ENCODE measurements at places on chromosomes 4 and X.

DNA sequence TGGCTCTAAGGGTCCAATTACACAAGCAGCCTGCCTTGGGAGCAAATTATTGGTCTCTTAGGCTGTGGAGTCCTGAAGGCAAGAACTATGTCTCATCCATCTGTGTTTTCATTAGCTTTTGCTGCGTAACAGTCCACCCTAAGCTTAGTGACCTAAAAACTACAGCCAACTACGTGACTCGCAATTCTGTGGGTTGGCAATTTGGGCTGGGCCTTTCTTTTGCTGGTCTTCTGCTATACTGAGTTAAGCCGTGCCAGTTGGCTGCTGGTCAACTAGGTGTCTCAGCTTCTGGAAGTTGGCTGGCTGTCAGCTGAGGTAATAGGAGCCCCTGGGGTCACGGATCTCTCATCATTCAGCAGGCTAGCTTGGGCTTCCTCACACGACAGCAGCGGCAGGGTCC lies 205.6 kb upstream of the S100G start:
- DNase-seq = peak; percentile 21

- DNase-seq = no peak
Observed at GRCh38 chrX:130468395-130468923, 66.7 kb downstream of the RBMX2 start.

- DNase-seq = no peak
Observed at GRCh38 chr4:8904666-8905065, 33.0 kb upstream of the HMX1 start.

GRCh38 chr4:146674829-146675570 lies 36.3 kb downstream of the POU4F2 start:
- peak; percentile 8 for DNase-seq

DNA sequence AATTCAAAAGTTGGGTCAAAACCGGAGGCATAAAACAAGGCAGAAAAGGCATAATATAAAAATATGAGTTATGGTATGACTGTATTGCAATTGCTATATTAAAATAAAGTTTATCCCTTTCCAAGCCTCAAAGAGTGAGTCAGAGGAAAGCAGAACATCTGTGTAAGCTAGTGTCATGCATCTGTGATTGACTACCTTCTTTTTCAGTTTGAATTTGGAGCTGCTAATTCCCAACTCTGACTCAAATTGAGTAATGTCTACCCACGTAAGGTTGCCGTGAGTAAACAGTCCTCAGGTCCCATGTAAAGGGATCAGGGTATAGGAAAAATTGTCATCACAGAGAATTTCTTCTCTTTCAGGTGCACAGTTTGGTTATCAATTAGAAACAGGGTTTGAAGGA lies 6.5 kb upstream of the SLITRK4 start:
- DNase-seq = peak; percentile 19

DNA sequence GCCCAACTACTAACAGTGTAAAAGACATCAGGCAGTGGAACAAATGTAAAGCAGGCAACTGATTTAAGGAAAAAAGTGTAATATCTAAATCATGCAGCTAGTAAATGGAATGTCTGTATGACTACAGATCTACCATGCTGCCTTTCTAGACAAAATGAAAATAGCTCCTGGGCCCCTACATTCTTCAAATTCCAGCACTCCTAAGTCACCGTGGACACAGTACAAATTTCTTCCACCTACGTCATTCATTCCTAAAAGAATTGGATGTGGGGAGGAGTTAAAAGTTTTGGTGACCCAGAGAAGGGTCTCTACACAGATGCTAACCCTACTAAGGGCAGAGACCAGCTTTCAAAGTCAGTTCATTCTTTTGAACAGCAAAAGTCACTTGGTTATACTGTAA lies 137.2 kb upstream of the ARHGEF9 start:
- DNase-seq = peak; percentile 77

DNA sequence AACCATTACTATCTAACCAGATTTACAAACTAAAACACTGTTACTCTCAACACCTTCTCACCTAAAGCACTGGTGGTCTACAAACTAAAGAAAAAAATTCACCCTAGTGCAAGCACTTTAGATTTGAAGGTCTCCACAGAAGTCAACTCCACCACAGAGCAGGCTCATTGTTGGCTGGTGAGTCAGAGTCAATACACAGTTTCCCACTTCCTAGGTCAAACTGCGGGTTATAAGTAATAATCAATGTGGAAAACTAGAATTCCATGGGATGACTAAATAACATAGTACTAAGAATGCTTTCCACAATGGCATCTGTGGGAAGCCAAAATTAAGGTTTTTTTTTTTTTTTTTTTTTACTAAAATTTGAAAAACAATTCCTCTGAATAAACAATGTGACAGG lies 191.8 kb downstream of the PDGFC start:
- DNase-seq = peak; percentile 97

DNA sequence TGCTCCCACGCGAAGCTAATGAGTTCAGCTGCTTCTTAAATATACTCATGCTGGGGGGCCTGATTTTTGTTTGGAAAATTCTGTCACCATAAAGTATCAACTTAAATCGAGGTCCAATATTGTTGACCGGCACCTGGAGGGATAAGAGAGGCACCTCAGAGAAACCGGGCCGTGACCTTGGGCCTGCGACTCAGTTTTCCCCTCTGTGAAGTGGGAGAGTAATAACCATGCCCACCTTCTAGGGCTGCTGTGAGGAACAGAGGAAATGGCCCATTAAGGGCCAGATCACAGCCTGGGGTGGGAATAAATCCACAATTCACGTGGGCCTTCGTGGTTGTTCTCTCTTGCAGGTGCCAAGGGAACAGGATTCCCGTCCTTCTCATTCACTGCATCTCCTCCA lies 39.4 kb downstream of the ZBTB49 start:
- no peak for DNase-seq

GRCh38 chrX:48540480-48540879 lies 966 bp downstream of the TBC1D25 start:
- no peak for DNase-seq

DNA sequence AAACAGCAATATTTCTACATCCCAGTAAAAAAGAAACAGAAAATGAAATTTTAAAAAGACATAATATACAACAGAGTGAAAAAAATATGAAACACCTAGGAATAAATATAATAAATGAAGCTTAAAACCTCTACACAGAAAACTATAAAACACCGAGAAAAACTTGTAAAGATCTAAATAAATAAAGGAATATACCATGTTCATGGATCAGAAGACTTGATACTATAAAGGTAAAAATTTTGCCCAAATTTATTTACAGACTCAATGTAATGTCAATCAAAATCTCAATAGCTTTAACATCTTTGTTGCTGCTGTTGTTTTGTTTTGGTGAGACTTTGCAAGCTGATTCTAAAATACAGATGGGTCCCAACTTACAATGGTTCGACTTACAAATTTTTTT lies 5.7 kb downstream of the TBC1D9 start:
- DNase-seq = no peak

DNA sequence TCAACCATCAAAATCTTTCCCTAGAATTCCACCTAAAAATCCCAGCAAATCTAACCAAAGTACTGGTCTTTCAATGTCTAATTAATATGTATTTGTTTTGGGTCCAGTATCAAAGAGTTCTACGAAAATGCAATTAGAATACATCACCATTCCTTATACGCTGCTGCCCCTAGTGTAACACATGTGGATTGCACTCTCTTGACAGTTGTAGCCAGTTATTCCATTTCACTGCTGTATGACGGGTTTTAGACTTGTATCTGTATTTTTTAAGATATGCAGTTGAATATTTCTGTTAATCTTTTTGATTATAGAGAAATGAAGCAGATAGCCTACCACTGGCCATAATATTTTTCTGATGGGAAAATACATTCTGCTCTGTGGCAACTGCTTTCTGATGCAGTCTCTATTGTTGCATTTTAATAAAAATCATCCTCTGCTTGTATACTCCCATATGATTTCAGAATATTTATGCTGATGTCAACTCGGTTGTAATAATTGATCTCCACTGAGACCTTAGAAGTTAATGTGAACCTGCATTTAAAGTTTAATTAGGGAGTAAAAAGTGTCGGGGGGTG lies 17.1 kb upstream of the PAGE2B start:
- DNase-seq = peak; percentile 34

- DNase-seq = no peak
Observed at GRCh38 chrX:110172215-110172614, 145.7 kb downstream of the AMMECR1 start.

DNA sequence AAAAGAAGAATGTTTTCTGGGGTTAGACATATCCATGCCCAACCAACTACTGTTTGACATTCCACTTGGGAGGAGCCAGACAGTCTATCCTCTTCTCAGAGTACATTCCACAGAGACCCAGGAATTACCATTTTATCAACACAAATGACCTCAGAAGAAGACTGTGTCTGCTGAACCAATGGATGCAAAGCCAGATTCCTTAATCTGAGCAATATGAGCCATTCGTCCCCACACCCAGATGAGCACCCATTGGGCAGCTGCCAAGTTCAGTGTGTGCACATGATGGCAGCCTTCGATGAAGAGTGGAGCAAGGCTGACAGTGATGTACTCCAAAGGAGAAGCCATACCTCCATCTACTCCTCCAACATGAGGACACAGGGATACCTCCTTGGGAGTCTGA lies 111.3 kb downstream of the ZNF674 start:
- DNase-seq = no peak

DNA sequence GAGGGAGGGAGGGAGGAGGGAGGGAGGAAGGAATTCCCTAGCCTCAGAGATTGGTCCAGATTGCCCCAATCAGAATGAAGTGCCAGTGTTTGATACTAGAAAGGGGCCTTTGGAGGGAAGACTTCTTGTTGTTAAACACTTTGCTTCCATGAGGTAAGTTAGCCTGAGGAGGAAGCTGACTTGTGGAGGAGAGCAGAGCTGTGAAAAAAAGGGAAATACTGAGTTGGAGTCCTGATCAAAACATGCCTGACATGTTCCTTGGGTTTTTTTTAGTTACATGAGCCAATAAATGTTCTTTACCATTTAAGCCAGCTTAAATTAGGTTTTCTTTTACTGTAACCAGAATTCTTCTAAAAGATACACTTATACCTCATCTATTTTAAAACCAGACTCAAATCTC lies 57.6 kb downstream of the GSX2 start:
- no peak for DNase-seq

DNA sequence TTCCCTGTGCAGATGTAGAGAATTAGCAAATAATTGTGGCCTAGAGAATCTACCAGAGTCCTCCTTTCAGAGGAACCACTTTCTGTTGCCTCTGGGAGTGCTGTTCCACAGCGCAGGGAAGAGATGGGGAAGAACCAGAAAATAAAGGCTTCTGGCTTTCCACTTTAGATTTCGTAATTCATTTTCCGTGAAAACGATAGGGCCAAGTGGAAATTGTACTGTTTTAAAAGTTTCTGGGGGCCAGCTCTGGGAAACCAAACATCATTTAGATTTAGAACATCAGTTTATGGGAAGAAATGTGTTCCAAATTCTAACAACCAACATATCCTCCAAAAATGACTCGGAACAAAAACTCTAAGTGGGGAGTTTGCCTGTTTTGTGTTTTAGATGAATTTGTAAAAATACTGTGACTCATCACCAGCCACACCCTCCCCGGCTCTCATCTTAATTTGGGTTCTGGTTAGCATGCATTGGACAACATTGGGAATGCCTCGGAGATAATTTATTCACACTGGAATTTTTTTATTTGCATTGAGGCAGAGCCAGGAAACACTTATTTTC lies 65.2 kb upstream of the LNX1 start:
- peak; percentile 44 for DNase-seq

- DNase-seq = no peak
Observed at GRCh38 chr4:20787940-20788665, 87.8 kb downstream of the PACRGL start.

DNA sequence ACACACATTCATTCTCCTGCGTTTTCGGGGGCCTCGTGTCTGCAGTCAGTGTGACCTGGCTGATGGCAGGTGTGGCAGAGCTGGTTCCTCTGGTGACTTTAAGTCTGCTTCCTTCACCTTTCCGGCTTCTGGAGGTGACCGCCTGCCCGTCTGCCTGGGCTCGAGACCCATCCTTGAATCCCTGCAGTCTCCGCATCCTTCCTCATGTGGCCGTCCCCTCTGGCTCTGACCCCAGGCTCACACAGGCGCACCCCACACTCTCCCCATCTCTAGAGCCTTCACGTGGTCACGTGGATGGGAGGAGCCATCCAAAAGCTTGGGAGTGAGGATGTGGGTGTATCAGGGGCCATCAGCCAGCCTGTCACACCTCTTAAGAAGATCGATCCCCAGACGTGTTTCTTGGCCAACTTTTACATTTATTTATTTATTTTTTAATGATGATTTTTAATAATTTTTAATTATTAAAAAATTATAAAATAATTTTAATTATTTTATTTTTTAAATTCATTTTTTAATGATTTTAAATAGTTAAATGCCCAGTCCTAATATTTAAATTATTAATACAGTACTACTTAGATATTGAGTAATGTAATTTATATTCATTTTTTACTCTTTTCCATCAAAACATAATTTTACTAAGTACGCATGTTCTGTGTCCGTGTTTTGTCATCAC lies 20.9 kb downstream of the RGS12 start:
- DNase-seq = no peak

- no peak for DNase-seq
Observed at GRCh38 chr4:87901422-87901992, 68.7 kb downstream of the MEPE start.

- no peak for DNase-seq
Observed at GRCh38 chr4:188613976-188614375, 474.7 kb downstream of the TRIML1 start.

DNA sequence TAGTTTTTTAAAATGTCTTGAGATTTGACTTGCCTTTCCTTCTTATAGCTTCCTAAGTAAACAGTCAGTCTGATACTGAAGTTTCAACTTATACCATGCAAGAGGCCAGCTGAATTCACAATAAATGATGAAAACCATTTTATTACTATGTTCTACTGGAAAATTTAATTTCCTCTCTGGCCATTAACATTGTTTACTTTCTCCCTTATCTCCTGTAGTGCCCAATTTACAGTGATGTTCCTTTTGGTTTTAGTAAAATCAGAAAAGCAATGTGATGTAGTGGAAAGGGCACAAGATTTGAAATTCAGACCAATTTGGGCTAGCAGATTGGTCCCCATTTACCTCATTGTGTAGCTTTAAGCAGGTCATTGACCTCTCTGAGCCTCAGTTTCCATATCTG lies 54.2 kb downstream of the SLC9A6 start:
- no peak for DNase-seq

GRCh38 chr4:79823148-79823763 lies 249.8 kb downstream of the ANTXR2 start:
- peak; percentile 33 for DNase-seq

- no peak for DNase-seq
Observed at GRCh38 chrX:57902633-57903032, 7.6 kb downstream of the ZXDA start.

DNA sequence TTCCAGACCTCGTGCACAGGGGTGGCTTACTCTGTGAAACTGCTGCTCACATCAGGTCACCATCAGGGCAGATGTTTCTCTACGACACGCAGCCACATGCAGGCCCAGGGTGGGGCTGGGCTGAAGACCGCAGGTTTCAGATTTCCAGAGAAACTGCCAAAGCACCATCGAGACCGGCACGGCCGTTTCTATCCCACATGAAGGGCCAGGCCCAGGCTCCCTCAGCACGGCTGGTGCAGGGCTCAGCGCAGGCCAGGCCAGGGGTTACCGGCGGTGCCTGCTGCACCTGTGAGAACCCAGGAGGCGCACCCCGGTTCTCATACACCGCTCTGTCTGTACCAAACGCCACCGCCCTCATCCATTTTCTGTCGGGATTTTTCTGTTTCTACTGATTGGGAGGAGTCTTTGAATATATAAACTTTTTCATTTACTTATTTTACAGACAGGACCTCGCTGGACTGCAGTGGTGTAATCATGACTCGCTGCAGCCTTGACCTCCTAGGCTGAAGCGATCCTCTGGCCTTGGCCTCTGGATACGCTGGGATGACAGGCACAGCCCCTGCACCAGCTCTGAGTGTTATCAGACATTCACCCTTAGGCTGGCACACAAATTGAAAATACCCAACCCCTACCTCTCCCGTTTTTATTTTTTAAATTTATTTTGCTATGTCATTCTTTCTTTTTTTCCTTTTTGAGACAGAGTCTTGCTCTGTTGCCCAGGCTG lies 17.1 kb downstream of the CTBP1 start:
- no peak for DNase-seq

All from ELR (cell line).